ENCODE measurements at places on chromosomes 5 and 9.

DNA sequence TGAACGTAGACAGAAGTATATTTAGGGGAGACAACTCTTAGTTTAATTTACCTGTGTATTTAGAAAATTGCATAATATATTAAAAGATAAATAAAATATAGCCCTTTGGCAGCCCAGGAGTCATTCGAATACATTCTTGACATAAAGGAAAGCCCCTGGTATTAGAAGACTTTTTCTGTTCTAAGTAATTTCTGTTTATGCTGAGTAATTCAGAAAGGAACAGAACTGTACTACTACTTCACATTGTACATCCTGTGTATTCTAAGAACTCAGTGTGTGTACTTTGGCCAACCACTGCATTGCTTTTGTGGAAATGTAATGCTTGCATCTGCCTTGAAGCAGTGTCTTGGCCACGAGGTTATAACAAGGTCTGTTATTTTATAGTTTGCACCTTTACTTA is 136.4 kb downstream of the KDM4C start:
- no peak for DNase-seq

DNA sequence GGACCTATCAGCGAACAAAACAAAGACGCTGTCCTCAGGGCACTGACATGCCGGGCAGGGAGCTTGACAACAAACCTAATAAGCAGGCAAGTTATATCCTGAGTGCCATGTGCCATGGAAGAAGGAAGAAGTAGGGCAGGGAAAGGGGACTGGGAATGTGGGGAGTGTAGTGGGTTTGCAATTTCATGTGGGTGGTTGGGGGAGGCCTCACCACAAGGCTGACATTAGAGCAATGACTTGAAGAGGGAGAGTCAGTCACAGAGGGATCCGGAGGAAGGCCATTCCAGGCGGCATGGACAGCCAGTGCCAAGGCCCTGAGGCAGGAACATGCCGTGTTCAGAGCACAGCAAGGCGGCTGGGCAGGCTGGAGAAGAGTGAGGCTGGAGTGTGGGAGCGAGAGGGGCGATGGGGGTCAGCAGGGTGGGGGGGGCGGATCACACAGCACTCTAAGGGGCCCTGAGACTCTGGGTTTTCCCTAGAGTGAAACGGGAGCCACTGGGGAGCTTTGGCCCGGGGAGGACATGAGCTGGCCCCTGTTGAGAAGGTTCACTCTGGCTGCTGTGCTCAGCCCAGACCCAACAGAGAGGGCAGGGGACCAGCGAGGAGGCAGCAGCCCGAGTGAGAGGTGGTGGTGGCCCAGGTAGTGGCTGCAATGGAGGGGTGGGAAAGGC is 86.3 kb downstream of the STK10 start:
- DNase-seq, result no peak

DNA sequence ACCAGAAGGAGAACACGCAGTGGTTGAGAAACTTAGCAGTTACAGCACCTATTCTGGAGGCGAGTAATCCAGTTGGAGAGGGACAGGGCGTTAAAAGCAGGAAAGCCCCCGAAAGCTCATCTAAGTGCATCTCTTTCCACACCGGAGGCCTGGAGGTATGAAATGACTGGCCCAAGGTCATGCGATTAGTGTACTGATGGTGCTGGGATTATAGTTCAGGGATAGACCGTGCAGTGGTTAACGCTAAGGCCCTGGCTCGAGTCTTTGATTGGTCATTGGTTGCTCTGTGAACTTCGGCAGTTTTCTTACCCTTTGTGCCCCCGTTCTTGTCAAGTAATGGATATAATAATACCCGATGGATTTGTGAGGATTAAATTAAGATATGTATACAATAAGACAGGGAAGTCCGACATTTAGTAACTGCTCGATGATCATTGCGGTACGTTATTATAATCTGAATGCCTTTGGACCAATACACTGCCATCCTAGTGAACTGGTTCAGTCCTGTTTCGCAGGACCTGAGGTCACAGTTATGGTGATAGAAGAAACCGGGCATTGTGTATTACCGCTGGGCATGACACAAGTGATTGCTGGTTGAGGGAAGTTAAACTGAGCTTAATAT is 960 bp downstream of the CANX start:
- DNase-seq, result peak; percentile 28

DNA sequence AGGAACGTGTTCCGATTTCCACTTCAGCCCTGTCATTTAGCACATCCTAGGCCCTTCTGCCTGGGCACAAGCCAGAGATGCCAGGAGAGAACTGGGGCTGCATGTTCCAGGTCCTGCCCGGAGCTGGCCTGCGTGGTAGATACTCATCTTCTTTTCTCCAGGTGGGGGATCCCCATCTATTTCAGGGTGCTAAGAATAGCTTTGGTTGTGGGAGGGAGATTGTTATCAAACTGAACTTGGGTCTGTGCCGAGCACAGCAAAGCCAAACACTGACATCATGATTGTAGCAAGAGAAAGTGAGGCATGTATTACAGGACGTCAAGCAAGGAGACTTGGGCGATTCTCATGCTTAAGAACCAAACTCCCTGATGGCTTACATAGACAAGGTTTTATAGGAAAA is 18.2 kb downstream of the C9orf153 start:
- no peak for DNase-seq

- DNase-seq, result no peak
Observed at GRCh38 chr5:32304622-32305021, 8.1 kb downstream of the MTMR12 start.

DNA sequence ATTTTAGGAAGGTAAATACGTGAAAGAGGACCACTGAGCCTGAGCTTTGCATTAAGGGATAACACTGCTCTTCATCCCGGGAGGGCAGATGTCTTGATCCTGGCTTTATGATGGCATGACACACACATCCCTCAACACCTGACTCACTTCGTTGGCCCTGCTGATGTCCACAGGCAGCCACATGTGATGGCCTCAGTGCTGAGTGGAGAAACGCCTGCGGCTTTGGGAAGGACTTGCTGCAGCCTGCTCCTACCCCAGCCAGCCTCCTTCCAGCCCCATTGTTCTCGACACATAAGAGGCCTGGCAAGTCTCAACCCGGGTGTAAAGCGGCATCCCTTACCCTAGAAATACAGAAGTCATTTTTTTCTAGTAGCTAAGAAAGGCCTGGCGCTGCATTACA is 169.0 kb downstream of the SYK start:
- no peak for DNase-seq

- DNase-seq, result peak; percentile 97
Observed at GRCh38 chr5:41794471-41794870, 75.8 kb downstream of the OXCT1 start.

- no peak for DNase-seq
Observed at GRCh38 chr5:84327591-84327990, 57.1 kb downstream of the EDIL3 start.

GRCh38 chr5:149611326-149611725 is 30.0 kb downstream of the ARHGEF37 start:
- peak; percentile 66 for DNase-seq

- DNase-seq, result no peak
Observed at GRCh38 chr9:135584371-135584770, 22.8 kb downstream of the PAEP start.

DNA sequence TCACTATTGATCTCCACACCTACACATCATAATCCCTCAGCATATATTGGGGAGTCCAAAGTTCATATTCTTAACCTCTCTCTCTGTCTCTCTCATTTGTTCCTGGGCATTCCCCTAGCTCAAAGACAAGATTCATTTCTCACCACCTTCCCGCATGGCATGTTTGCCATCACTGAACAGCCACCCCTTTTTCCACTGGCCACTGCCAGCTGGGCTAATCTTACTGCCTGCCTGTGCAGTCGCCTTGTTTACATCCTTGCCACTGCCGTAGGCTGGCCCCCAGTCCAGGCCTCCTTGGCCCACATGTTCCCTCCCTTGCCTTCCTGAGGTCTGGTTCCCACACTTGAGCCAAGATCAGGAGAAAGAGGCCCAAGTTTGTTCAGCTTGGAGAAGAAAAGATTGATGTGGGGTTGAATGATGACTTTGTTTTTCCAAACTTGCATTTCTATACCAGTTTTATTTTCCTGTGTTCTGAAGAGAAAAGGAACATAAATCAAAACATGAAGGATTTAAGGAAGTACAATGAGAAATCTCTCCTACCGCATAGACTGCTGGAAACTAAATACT is 80.2 kb downstream of the PLAC8L1 start:
- no peak for DNase-seq
